Kidney epithelial cell (primary cell): ENCODE measurements at places on chromosomes 3 and 15. TPM values are rescaled to one million over a fixed set of nuclear protein-coding genes. Genes with fewer than 3 reads are reported as not detected.

DNA sequence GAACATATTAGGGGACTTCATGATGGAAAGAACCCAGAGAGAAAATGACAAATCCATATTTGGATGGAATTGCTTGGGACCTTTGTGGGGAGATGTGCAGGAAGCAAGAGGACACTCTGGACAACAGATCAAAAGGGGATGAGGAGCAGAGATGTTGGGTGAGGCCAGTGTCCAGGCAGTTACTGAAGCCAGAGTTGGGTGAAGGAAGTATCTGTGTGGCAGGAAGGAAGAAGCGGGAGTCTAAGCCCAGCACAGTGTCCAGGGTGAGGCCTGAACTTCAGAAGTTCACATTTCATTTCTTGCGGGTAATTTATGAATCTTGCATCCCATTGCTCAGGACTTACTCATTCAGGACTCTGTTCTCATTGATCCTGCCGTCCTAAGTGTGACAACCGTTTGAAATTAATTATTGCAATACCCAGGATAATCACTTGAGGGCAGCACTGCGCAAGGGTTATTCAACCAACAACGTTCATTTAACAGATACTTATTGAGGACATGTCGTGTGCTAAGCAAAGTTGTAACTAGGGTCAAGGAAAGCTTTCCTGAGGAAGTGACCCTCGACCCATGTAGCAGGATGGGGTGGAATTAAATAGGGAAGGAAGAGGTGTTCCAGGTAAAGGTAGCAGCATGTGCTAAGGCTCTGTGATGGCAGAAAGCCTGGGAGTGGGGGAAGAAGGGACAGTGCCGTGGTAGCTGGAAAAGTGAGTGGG lies 61.3 kb upstream of the CMTM8 start:
- DNase-seq = peak; percentile 19

- DNase-seq = no peak
Observed at GRCh38 chr15:63212050-63213004, 22.9 kb downstream of the RAB8B start.

ABHD6 gene
- total RNA-seq = 7.7 and 7.9 TPM in 2 replicates

- no peak for DNase-seq
Observed at GRCh38 chr15:101023501-101024072, 104.4 kb downstream of the LRRK1 start.

GRCh38 chr3:194129581-194130133 lies 6.3 kb upstream of the HES1 start:
- no peak for DNase-seq

LRRC57 gene
- 18.2 and 24.2 TPM in 2 replicates for total RNA-seq

- DNase-seq = no peak
Observed at GRCh38 chr3:148223266-148223665, 474.4 kb upstream of the AGTR1 start.

ITIH1 gene
- not detected in 2 replicates for total RNA-seq

CFAP100 gene
- not detected in 2 replicates for total RNA-seq

DNA sequence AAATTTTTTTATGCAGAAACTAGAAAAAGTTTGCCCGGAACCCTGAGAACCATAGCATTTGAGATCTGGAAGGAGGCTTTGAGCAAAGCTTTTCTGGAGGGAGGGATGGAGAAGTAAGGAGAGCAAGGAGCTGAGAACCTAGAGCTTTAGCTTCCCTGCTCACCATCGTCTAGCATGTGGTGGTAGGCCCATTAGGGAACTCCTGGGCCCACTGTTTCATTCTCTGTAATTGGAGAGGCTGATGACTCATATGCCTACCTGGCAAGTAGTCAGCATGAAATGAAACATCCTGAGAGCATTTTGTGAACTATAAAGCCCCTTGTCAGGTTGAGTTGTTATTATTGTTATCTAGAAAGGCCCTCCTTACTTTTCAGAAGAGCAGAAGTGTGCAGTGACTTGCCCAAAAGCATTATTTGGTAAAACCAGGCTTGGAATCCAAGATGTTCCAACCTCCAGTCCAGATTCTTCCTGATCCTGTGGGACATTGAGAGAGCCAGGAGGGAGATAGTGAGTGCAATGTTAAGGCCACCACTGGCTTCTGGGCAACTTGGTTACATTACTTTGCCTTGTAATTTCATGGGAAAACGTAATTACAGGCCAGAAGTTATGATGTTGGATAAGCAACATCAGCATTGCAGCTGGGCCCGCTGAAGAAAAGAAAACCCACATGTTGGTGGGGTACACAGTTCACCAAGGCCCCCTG lies 104.5 kb upstream of the BFSP2 start:
- DNase-seq = peak; percentile 41

ARHGEF26 gene
- total RNA-seq = 1.4 and 2.5 TPM in 2 replicates

CALML4 gene
- total RNA-seq = 2.4 and 5.3 TPM in 2 replicates

CLDN1 gene
- total RNA-seq = 305 and 316 TPM in 2 replicates

AMIGO3 gene
- total RNA-seq = 2.9 TPM in 1 of 2 replicates, not detected in the other

- DNase-seq = no peak
Observed at GRCh38 chr3:140756240-140757016, 78.6 kb downstream of the TRIM42 start.

GRCh38 chr3:186079925-186080324 lies 29.0 kb downstream of the ETV5 start:
- no peak for DNase-seq

GRCh38 chr3:66177026-66177425 lies 43.8 kb upstream of the SLC25A26 start:
- DNase-seq = no peak

DNA sequence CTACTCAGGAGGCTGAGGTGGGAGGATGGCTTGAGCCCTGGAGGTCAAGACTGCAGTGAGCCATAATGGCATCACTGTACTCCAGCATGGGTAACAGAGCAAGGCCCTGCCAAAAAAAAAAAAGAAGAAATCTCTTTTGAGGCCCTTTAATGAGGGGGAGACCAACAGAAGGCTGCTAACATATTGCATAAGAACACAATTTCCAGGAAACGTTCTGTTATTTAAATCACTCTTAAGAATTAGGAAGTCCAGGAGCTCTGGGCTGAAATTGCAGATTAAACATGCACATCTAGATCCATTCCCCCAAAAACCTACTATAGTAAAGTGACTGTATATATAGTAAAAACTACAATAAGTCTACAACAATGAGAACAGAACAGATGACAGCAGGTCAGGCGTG lies 16.1 kb upstream of the BLM start:
- DNase-seq = no peak

GRCh38 chr15:56272454-56272853 lies 28.8 kb upstream of the RFX7 start:
- DNase-seq = no peak

GRCh38 chr3:126968391-126969390 lies 14.2 kb upstream of the PLXNA1 start:
- DNase-seq = no peak
